ENCODE measurements at places on chromosomes 13 and 19.

DNA sequence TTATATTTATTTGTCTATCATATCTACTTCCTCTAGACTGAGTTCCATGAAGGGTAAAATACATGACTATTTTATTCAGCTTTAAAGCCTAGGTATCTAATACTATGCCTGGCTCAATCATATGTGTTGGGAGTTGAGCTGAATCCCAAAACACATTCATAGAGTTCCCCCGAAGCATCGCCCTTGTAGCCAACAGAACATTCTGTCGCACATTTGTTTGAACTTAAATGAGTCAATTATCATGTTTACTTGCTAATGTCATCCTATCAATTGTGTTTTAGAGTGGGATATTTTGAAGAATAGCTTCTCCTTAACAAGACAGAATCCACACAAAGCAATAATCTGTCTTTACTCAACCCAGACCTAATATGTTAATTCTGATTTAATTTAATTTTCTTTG, 252.4 kb downstream of the HS6ST3 start:
- no peak for DNase-seq

- no peak for DNase-seq
Observed at GRCh38 chr19:49780861-49781260, 14.1 kb downstream of the AP2A1 start.

DNA sequence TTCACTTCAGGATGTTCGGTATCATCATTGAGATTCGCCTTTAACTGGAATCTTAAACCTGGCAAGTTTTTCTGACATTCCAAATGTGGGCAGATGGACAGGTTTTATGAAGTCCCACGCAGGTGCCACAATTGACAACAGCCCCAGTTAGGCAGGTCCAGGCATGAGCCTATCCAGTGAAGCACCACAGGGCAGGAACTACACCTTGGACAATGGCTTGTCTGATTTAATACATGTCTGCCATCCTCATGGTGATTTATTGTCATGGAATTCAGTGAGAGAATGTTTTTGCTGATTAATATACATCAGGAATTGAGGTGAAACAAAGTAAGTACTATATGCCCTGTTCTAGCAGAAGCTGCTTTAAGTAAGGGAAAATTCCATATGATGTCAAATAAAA, 10.2 kb upstream of the TPP2 start:
- no peak for DNase-seq

DNA sequence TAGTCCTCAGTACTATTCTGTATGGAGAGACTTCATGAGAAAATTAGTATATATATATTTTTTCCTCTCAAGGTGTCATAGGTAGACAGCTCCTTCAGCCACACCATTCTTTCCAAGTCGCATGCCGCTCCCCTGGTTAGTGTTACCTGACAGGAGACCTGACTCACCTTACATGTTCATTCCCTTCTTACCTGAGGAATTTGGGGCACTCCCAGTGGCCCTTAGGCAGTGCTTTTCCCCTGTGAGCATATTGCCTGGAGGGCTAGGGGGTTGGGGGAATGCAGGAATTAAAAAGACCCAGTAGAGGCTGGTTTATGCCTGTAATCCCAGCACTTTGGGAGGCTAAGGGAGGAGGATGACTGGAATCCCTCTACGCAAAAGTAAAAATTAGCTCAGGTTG, 9.0 kb upstream of the ACTN4 start:
- no peak for DNase-seq

GRCh38 chr19:10122045-10122444, 2.3 kb upstream of the EIF3G start:
- DNase-seq = no peak

DNA sequence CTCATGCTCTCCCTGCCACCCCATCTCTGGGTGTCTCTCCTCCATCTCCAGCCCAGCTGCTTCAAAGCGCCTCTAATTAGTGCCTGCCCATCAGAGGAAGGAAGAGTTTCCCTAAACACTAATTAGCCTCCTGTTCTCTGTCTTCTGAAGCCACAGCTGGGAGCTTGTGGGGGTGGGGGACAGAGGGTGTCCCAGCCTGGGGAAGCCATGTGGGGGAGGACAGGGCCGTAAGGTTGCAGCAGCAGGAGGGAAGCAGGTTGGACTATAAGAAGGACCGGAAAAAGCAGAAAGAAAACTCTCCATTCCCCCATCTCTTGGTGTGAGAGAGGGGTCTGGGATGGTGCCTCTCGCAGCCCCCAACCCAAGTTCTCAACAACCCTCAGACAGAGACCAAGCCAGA, 26.2 kb downstream of the SLC8A2 start:
- DNase-seq = no peak

GRCh38 chr13:50993371-50993770, 83.8 kb downstream of the RNASEH2B start:
- DNase-seq = no peak

DNA sequence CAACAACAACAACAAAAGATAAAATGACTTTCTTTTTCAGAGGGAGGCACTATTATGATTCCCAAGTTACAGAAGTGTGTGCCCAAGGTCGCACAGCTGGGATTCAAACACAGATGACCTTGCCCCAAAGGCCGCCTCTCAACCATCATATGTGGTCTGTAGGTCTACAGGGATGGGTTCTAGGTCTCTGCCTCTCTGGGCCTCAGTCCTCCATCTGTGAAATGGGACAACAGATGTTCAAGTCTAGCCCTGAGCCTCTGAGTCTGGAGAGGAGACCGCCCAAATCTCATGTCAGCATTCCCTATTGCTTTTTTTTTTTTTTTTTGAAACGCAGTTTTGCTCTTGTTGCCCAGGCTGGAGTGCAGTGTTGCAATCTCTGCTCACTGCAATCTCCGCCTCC, 4.9 kb downstream of the NPAS1 start:
- no peak for DNase-seq

GRCh38 chr13:33123066-33123859, 107.0 kb downstream of the KL start:
- DNase-seq = no peak

DNA sequence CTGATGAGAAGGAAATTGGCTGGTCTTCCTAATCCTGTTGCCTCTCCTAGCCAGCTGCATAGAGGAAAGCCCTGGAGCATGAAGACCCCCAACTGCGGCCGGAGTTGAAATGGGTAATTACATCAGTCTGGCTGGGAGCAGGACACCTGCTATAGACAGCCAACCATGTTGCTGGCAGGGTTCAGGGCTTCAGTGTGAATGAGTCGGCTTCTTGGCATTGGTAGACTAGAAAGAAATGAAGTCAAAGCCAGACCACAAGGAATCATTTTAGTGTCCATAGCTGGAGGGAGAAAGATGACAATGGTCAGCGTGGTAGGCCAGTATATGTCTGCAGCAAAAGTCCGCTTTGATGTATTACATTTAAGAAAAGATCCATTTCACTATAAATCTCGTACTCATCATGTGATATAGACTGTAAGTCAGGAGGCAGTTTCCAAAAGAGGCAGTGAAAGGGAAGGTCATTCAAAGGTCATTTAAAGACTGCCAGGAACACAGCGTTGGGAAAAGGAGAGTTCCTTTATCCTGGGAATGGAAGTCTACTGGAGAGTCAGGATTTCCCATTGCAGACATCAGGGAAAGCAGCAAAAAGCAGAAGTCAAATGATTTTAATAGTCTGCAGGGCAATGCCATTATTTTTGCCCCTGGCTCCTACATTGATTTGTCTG, 262.7 kb downstream of the DNAJC15 start:
- peak; percentile 74 for DNase-seq

DNA sequence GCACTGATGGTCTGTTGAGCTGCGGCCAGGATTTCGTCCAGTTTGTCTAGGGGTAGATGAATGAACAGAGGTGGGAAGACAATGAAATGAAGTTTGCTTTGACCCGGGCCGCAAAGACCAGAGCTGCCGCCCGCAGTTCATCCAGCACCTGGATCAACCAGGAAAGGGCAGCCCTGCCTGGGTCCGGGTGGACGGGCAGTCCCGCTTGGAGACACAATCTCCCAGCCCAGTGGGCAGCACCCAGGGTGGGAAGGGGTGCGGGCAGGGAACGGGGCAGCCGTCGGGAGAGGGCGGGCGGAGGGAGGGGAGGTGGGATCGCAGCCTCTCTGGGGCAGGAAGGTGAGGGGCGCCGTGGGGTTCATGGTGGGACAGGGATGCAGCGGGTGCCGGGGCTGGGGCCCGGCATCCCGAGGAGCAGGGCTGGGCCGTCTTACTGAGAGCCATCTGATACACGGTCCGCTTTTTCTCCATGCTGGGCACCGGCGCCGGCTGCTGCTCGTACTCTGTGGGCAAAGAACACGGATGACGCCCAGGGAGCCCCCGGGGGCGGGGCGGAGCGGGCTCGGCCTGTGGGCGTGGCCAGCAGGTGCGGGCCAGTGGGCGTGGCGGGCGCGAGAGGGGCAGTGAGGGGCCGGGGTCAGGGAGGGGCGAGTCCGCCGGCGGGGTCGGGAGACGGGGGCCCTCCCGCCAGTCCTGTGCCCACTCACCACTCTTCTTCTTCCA, 33.1 kb downstream of the SHANK1 start:
- DNase-seq = no peak

DNA sequence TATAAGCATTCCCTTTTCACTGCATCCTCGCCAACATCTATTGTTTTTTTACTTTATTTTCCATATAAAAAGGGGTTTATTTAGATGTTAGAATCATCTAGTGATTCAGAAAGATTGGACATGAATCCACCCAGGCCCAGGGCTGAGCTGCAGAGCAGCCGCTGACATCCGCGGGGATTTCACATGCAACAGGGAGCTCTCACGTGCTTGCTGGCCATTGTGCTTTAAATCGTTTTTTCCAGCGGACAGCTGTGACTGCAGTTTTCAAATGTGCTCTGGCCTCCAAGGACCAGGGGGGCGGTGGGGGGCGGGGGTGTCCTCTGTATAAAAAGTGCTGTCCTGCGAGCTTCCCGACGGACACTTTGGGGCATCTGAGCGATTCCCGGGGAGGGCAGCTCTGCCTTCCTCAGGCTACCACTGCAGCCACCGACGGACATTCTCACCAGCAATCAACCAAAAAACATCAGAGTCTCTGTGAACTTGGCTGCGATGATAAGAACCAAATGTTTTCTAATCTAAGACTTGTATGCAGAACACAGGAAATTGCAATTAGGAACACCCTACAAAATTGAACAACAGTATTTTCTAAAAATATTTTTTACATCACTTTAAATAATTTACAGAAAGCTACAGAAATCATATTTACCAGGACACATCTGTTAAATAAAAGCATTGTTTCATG, 12.6 kb downstream of the RB1 start:
- no peak for DNase-seq

DNA sequence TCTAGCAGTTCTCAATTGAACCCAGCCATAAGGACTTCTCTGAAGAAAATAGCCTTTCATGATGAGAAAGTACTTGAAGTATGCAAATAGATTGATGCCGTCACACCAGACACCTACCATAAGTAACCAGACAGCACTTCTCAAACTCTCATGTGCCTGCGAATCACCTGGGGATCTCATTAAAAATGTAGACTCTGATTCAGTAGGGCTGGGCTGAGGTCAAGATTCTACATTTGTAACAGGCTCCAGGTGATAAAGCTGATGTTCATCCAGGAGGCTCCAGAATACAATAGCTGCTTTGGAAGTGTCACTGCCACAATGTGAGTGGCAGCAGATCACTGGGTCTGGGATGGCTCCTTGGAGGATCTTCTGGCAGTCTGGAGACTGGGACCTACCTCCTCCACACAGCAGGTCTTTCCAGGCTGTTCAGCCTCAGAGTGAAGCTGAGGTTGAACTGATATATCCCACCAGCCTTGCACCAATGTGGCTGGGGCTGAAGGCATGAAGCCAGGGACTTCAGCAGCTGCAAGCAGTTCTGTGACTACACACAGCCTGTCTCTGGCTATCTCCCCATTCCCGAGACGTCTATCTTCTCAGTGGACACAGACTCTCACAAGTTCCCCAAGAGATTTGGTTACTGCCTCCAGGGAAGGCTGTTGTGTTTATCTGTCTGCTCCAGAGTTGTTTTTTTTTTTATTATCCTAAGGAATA, 9.1 kb downstream of the MBNL2 start:
- DNase-seq = no peak

DNA sequence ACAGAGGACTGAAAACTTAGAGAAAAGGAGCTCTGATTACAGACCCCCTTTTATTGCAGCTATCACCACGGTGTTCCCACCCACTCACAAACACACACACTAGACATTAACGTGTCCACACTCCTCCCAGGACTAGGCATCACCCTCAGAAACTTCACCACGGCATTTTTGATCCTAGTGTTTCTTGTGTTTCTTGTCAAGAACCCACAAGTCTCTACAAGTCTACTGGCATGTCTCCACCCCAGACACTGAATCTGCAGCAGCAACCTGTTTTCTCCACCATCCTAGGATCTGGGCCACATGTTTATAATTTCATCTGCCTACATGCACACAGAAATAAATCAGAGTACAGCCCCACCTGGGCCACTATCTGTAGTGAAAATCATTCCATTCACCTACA, 4.3 kb downstream of the ZNF486 start:
- no peak for DNase-seq

DNA sequence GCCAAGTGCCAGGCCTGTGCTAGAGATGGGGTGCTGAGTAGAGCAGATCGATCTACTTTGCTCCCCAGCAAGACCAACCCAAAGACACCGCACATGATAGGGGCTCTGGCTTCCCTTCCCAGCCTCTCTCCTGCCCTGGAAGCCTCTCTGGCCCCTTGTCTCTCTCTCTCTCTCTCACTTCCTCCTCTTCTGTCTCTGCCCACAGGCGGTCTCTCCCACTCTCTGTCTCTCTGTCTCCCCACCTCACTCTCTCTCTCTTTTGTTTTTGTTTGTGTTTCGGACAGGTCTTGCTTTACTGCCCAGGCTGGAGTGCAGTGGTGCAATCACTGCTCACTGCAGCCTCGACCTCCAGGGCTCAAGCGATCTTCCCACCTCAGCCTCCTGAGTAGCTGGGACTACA, 1.3 kb downstream of the SELENOV start:
- DNase-seq = no peak

DNA sequence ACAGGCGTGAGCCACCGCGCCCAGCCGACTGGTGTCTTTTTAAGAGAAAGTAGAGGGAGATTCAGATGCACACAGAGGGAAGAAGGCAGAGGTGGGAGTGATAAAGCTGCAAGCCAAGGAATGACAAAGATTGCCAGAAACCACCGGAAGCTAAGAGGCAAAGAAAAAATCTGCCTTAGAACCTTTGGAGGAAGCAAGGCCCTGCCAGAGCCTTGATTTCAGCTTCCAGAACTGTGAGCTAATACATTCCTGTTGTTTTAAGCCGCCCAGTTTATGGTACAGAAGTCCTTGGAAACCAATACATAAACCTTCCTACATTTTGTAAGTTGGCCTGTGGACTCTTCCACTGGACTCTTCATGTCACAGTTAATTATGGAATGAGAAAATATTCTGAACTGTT, 71.7 kb upstream of the SOX21 start:
- DNase-seq = no peak

GRCh38 chr13:89199138-89199537, 1528.0 kb downstream of the SLITRK5 start:
- DNase-seq = no peak

GRCh38 chr13:80504453-80504852, 163.5 kb upstream of the SPRY2 start:
- DNase-seq = no peak

DNA sequence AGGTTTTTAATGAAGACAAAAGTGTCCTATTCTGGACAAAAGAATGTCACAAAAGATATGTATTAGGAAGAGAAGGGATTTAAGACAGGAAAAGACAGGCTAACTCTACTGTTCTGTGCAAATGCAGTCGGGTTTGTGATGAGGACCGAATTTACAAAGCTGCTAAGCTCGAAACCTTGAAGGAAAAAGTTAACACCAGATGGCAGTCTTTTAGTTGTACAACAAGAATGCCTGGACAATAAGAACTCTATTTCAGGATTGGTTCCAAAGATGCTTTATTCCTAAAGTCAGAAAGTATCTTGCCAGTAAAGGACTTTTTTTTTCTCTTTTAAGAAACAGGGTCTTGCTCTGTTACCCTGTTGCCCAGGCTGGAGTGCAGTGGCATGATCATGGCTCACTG, 51.1 kb downstream of the HS6ST3 start:
- no peak for DNase-seq

- DNase-seq = no peak
Observed at GRCh38 chr13:113160983-113161382, 2.5 kb downstream of the PROZ start.
